ENCODE measurements at places on chromosomes 16 and 17.
A peak's percentile ranks its signal among the peaks of the same experiment; 100 is the strongest.

GRCh38 chr16:24539850-24540601 is 660 bp downstream of the RBBP6 start:
- peak; percentile 80 for DNase-seq

- no peak for DNase-seq
These were observed 15.4 kb upstream of the KATNB1 start for GRCh38 chr16:57720142-57720575.

GRCh38 chr17:19381741-19382444 is 3.6 kb downstream of the MAPK7 start:
- peak; percentile 60 for DNase-seq

- DNase-seq: no peak
These were observed 12.0 kb upstream of the KRT19 start for GRCh38 chr17:41539979-41540701.

GRCh38 chr17:1568950-1569810 is 6.6 kb upstream of the PITPNA start:
- DNase-seq: no peak
